ENCODE measurements at places on chromosomes 13 and 19. TPM values are rescaled to one million over a fixed set of nuclear protein-coding genes. Genes with fewer than 3 reads are reported as not detected.

DNA sequence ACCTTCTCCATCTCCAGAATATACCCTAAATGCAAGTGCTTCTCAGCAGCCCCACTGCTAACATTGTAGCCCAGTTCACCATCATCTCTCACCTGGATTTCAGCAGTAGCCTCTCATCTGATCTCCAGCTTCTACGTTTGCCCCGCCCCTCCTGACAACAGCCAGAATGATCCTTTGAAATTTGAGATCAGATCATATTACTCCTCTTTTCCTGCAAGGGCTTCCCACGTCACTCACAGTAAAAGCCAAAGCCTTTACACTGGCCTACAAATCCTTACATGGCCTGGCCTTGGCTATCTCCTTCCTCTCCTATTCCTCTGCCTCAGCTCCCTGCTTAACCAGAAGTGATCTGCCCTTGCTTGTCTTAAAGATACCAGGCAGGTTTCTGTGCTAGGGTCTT is 94.3 kb upstream of the NBEA start:
- DNase-seq = no peak
- no peaks in the 10 kb centered on the region for H3K4me1 ChIP-seq
- no peak overlapping the region for H3K4me3 ChIP-seq

GRCh38 chr13:45367358-45367757 is 26.4 kb upstream of the TPT1 start:
- H3K4me1 ChIP-seq = peaks cover 25% of the 10 kb centered on the region
- peaks cover 3% of the 10 kb centered on the region for H3K36me3 ChIP-seq
- H3K4me3 ChIP-seq = no peak overlapping the region
- H3K27me3 ChIP-seq = no peaks in the 10 kb centered on the region
- H3K27ac ChIP-seq = no peak overlapping the region

GRCh38 chr13:77521595-77522367 is 13.7 kb upstream of the SCEL start:
- peak overlapping the region; percentile 42 for H3K27ac ChIP-seq
- no peak overlapping the region for H3K4me3 ChIP-seq
- no peaks in the 10 kb centered on the region for H3K27me3 ChIP-seq
- H3K4me1 ChIP-seq = no peaks in the 10 kb centered on the region
- DNase-seq = peak; percentile 83

- H3K4me1 ChIP-seq = no peaks in the 10 kb centered on the region
- DNase-seq = no peak
- no peaks in the 10 kb centered on the region for H3K27me3 ChIP-seq
These were observed 426.7 kb downstream of the TBC1D4 start for GRCh38 chr13:75055296-75055695.

Gene CATSPERD
- total RNA-seq = 5.9 TPM

GRCh38 chr13:51844862-51845573 is at the start of gene TMEM272:
TMEM272 (minus strand) TSS chr13:51845177; CDS start chr13:51838530, 6,647 bp downstream.
- no peaks in the 10 kb centered on the region for H3K36me3 ChIP-seq
- peak; percentile 90 for DNase-seq
- no peaks in the 10 kb centered on the region for H3K27me3 ChIP-seq
- H3K4me1 ChIP-seq = peaks cover 3% of the 10 kb centered on the region
- H3K4me3 ChIP-seq = no peak within 1 kb of the TSS

Gene DLEU7
- total RNA-seq = 0.77 TPM
